Activated T-helper 17 cell treated with anti-CD3 and anti-CD28 coated beads, Interleukin-2, amount 50 U/mL, for 72 hours (primary cell): ENCODE measurements at places on chromosomes 16 and 17. TPM values are rescaled to one million over a fixed set of nuclear protein-coding genes. Genes with fewer than 3 reads are reported as not detected.

The CEP295NL gene
- not detected for total RNA-seq

The KRT25 gene
- total RNA-seq: not detected

The GPR142 gene
- total RNA-seq: not detected

The KRTAP3-1 gene
- not detected for total RNA-seq

The PARD6A gene
- total RNA-seq: 10.7 TPM

The SERPINF2 gene
- 0.85 TPM for total RNA-seq

The ZNF785 gene
- 10.5 TPM for total RNA-seq

The NPEPPS gene
- total RNA-seq: 289 TPM

The GAS2L2 gene
- not detected for total RNA-seq

The CYGB gene
- total RNA-seq: not detected

The MAFG gene
- total RNA-seq: 28.9 TPM

The IL4R gene
- 216 TPM for total RNA-seq

The KRT39 gene
- not detected for total RNA-seq

The FAM20A gene
- total RNA-seq: not detected

The GP2 gene
- total RNA-seq: not detected

The MAPT gene
- 0.63 TPM for total RNA-seq

The CCL2 gene
- total RNA-seq: not detected

The MYOCD gene
- not detected for total RNA-seq

The NLRP1 gene
- 129 TPM for total RNA-seq

The SEPTIN1 gene
- 198 TPM for total RNA-seq

The CCL7 gene
- not detected for total RNA-seq

The KRTAP4-3 gene
- total RNA-seq: not detected

The ESRP2 gene
- 0.13 TPM for total RNA-seq

The KRTAP3-2 gene
- total RNA-seq: not detected

The ITFG1 gene
- 8.4 TPM for total RNA-seq

The KRT36 gene
- not detected for total RNA-seq

The TP53TG3 gene
- not detected for total RNA-seq

The ABI3 gene
- 36.1 TPM for total RNA-seq
